Stimulated activated CD8-positive, alpha-beta memory T cell treated with anti-CD3 and anti-CD28 coated beads, Interleukin-2, amount 100 ng/mL, for 1 hour (primary cell): ENCODE measurements at places on chromosomes 7 and 10.

DNA sequence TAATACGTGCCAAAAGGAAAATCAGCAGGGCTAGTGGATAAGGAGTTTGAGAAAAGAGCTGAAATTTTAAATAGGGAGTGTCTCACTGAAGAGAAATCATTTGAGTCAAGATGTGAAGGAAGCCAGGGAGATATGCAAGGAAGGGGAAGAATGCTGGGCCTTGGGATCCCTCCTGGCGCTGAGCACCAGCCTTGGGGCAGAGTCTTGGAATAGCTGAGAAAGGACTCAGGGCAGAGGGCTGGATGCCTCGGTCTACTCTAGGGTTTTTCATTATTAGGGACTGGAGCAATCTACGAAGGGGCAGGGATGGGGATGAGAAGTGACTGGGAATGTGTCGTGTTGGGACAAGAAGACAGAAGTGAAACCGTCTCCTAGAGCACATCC lies 484 bp downstream of the ZWINT start:
- no peak for DNase-seq

GRCh38 chr7:149245744-149246143 lies 6.3 kb downstream of the ZNF212 start:
- DNase-seq: no peak

DNA sequence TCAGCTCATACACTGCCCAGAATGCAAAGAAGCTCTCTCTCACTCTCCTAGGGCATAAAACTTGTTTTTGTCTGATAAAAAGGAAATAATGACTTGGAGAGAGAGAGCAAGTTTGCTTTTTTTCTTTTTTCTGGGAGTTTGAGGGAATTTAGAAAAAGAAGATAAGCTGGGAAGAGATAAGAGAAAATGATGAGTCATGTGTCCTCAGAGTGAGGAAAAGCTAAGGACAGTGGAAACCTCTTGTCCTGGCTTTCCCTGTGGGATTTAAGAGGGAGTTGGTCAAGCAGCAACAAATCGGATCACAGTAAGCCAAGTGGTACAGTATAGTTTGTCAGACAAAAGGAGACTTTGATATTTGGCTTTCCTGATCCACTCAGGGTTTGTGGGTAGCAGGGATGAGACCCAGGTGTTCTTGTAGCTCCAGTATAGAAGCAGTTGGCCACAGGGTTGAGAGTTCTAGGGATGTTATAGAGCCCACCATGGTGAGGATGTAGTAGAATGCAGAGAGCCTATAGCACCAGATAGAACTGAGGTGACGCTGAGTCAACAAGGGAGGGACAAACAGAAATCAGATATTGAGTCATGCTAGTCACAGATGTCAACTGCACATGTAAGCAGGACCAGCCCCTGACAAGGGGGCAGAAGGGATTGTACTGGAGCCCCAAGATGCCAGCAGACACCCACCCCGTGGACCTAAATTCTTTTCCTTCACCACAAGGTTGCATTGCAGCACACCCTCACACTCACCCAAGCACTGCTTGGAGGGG lies 219.3 kb upstream of the TAC1 start:
- DNase-seq: no peak

DNA sequence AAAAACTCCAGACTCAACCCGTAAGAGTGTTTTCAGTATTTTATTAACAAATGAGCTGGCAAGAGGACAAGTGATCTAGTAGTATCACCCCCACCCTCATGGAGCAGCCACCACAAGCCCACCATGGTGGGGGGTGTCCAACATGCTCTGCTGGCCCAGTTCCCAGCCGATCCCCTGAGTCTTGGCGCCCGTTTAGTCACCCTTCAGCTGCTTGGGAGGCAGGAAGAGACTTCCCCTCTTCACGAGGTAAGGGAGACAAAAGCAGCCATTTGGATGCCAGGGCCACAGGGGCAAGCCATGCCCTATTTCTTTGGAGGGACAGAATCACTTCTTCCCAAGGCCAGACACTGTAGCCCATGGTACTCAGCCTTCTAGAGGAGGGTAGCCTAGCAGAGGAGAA lies 54.1 kb downstream of the NOD1 start:
- DNase-seq: no peak

- DNase-seq: no peak
These were observed 13.5 kb downstream of the MYOF start for GRCh38 chr10:93468461-93469213.

DNA sequence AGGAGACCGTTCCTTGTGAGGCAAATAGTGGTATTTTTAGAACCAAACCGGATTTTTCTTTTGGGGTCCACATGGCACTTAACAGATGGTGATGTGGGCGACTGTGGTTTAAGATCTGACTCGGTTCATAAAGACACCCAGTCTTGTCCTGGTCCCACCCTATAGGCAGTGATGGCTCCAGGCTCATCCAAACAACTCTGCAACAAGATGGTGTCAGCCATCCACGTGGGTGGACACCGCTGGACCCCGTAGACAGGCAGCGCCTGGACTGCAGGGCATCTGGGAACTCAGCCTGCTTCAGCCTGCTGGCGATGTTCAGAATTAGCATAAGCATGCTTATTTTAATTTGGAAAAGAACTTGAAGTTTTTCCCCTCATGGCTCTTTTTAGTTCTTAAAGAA lies 258.4 kb upstream of the FZD1 start:
- no peak for DNase-seq

DNA sequence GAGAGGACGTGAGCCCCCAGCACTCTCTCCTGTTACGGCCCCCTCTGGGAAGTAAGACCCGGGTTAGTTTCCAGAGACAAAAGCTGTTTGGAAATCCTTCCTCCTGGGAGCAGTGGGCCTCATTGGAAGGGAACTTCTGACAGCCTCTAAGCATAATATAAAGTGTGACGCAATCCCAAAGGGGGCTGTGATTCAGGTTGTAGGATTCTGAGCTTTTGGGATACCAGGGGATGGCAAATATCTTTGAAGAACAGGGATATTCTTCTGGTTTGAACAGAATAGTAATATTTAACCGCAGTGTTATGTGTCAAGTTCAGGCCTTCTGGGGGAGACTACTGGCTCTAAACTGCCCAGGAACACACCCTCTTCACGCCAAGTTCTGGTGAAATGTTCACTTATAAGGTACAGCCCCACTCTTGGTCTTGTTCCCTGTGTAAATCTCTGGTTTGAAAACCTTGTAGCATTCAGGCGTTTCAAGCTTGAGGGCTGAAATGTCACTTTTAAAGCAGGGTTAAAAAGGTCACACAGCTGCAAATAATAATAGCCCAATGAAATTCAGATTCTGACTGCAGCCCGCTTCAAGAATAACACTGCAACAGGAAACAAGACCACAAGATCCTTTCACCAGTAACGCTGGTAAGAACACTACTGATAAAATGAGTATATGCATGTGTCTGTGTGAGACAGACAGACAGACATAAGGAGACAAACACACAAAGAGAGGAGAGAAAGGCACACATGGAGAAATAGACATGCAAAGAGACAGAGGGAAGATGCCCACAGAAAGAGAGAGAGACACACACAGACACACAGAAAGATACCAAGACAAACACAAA lies 69.0 kb downstream of the CREB5 start:
- DNase-seq: no peak

DNA sequence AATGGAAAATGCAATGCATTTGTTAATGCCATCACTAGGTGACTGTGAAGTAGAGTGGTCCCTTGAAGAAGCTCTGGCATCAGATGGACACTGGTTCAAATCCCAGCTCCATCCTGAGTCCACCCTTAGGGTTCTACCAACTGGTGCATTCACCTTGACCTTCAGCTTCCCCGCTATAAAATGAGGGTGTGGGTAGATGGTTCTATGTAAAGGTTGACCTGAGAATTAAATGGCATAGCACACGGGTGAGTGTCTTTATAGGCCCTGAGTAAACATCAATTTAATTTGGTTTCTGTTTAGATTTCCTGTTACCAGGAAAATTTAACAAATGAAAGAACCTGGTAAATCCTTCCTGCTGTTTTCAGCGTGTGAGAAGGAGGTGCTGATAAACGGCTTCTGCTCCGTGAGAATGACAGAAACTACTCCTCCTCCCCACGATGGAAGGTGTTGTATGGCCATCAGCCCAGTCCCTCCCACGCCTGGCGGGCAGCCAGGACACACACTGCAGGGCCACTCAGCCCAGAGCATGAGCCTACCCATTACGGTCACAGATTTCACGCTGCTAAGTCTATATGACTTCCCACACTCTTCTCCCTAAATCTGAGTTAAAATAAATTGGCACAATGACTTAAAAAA lies 210.1 kb downstream of the TNS3 start:
- no peak for DNase-seq

DNA sequence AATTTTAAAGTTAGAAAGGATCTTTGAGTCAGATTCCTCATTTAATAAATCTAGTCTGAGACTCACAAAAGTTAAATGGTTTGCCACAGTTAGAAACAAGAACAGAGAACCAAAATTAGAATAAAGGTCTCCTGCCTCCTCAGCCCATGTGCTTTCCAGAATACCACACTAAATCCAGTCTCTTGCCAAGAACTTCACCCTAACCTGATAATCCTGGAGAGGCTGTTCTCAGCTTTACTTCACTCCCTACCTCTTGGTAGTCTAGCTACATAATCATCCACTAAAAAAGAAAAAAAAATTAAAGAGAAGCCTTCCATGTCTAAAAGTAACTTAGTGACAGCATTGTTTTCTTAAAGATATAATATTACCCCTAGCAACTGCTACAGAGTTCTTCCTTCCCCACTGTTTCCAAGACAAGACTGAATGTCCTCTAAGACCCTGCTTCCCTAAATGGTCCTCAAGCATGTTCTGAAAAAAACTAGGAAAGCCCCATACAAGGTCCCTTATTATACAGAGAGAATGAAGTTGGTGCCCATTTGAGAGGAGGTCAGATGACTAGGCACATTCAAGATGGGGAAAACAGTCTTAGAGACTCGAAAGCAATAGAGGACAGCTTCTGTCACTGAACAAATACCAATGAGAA lies 56.8 kb downstream of the ZNF438 start:
- DNase-seq: no peak

DNA sequence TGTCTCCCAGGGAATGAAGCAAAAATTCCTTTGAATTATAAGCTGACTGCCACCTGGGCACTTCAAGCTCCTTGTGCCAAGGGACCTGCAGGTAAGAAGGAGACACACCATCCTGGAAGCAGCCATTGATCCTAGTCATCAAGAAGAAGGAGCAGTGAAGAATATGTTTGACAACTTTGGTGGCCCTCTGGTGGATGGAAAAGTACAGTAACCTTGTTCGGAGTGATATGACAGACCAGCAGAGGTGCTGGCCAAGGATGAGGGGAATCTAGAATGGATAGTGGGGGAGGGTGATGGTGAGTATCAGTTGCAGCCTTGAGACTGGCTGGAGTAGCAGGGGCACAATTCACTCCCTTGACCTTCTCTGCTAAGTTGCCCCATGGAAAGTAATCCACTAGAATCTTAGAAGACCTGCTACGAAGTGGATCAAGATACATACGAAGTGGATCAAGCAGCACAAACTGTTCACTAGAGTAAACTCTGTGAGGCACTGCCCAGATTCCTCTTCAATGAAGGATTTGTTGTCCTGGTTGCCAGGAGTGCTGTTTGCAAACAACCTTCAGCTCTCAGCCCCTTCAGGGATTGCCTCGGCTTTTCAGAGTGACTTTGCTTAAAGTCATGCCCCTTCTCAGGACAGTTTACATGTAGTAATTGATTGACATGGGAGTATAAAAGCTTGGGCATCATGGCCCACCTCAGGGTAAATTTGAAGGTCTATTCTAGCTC lies 44.8 kb upstream of the ORC5 start:
- DNase-seq: no peak

DNA sequence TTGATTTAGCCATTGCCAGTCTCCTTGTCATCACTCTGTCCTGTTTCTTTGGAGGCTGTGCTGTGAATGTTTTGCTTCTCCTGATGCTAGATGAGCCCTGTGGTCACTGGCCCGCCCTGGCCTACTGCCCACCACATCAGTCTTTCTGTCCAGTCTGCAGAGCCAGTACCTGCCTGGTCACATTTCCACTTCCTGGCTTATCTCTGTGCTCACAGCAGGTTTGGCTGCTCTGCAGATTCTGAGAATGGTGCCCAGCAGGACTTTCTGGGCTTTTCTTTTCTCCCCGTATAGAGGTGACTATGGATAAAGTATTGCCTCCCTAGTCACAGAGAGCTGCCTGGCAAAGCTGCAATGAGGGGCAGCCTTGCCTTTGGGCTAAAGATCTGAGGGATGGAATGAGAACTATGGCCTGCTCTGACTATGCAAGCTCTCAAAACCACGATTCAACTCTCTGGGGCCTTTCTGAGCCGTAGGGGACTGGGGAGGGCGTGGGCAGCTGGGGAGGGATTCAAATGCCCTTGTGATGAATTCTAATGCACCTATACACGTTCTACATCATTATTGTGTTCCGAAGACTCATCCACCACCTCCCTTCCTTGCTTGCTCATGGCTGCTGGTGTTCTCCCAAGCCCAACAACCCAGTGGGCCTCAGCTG lies 410.4 kb upstream of the NPVF start:
- no peak for DNase-seq

DNA sequence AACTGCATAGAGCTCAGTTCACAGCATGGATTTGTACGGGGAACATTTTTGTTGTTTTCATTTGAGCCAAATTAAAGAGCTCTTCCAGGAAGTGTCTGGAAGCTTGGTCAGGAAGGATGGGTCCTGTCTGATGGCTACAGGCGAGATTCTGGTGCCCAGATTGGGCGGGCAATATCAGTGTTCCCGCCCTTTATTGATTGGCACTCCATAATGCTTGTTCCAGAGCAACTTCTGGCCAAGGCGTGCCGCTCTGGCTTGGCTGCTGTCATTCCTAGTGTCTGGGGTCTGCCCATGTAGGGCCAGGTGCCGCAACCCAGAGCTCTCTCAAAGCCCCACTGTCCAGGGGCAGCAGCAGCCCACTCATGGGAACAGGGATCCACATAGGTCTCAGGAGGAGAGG lies 45.9 kb downstream of the RAMP3 start:
- no peak for DNase-seq
